ENCODE measurements at places on chromosomes 3 and 15. TPM values are rescaled to one million over a fixed set of nuclear protein-coding genes. Genes with fewer than 3 reads are reported as not detected.

Gene TEX9
- 1.2 TPM for total RNA-seq

Gene SYNPR
- total RNA-seq: not detected

Gene PTX3
- 1,084 TPM for total RNA-seq

Gene CKMT1B
- total RNA-seq: not detected

Gene BFSP2
- total RNA-seq: not detected

Gene GADL1
- not detected for total RNA-seq

Gene PDCD6IP
- total RNA-seq: 170 TPM

Gene GOLGA6B
- total RNA-seq: not detected

Gene COL7A1
- total RNA-seq: 0.13 TPM

Gene CTSH
- 14.1 TPM for total RNA-seq

Gene MKRN2OS
- not detected for total RNA-seq

Gene COLQ
- 0.25 TPM for total RNA-seq

Gene TF
- total RNA-seq: 0.18 TPM

Gene GNAT1
- total RNA-seq: under 0.01 TPM

Gene CHSY1
- 58.9 TPM for total RNA-seq

Gene MLF1
- 6.3 TPM for total RNA-seq

Gene MORC1
- not detected for total RNA-seq

Gene MITF
- 3.3 TPM for total RNA-seq

Gene CLRN1
- total RNA-seq: not detected

Gene LRRC34
- 2.4 TPM for total RNA-seq

Gene OSBPL10
- total RNA-seq: 17.3 TPM

Data from pulmonary artery endothelial cell (primary cell).